ENCODE measurements at places on chromosomes 5 and 9.

GRCh38 chr9:38084556-38084880 is 15.5 kb upstream of the SHB start:
- DNase-seq = no peak

- no peak for DNase-seq
Measured at GRCh38 chr9:29437526-29437925, 1864.2 kb upstream of the C9orf72 start.

GRCh38 chr5:135367076-135367475 is 32.0 kb downstream of the MACROH2A1 start:
- DNase-seq = no peak

GRCh38 chr5:33828626-33829308 is 63.0 kb downstream of the ADAMTS12 start:
- no peak for DNase-seq

DNA sequence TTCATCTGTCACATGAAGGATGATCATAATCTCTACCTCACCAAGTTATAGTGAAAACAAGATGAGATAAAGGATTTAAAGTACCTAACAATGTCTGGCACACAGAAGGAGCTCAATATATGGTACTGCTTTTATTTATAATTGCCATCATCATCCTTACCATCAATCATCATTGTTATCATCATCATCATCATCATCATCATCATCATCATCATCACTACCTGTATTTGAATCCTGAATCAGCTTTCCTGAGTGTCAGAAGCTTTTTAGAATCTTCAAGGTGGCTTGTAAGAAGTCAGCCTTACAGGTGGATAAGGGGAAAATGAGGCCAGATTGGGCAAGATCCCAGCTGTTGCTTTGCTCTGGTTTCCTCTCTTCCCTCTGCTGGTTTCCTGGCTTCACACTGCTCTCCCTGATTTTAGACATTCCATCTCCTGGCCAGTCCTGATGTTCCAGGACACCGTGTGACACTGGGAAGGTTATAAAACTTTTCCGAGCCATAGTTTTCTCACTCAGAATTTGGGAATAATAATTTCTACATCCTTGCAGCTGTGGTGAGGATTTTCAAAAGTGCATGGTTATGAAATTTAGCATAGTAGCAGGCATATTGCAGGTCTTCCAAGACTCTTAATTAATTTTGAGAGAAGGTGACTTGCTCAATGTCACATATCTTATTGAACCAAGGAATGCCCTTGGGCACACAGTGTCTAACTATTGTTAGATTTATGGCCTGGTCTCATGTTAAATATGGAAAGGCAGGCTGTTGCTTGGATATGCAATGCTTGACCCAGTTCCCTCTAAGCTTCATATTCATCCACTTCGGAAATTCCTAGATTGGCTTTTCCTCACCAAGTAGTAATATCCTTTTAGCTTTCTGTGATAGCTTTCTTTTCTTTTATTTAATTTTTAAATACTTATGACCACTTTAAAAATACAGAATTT is 160.7 kb downstream of the TMEM38B start:
- no peak for DNase-seq

DNA sequence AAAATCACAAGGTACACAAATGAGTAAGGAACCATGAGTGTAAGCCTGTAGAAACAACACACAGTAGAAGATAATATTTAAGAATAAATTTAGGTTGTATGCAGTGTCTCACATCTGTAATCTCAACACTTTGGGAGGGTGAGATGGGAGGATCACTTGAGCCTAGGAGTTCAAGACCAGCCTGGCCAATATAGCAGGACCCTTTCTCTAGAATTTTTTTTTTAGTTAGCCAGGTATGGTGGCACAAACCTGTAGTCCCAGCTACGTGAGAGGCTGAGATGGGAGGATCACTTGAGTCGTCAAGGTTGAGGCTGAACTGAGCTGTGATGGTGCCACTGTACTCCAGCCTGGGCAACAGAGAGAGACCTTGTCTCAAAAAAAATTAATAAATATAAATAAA is 401.2 kb upstream of the RORB start:
- no peak for DNase-seq

DNA sequence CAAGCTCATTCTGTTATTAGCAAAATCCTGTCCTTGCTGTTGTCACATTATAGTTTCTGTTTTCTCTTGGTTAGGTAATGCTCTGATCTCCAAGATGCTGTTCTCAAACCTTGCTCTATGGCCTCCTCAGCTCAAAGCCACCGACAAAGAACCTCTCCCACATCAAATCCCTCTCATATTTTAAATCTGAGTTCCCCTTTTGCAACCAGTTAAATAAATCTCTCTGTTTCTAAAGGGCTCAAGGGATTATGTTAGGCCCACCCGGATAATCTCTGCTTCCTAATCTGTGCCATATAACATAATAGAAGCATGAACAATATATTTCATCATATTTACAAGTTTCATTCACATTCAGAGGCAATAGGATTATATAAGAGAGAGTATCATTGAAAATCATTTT is 286.0 kb downstream of the CYLC2 start:
- DNase-seq = no peak

GRCh38 chr9:95130484-95130883 is 187.0 kb downstream of the FANCC start:
- DNase-seq = no peak

- DNase-seq = no peak
Measured at GRCh38 chr9:131606896-131607567, 61.7 kb downstream of the PRRT1B start.

DNA sequence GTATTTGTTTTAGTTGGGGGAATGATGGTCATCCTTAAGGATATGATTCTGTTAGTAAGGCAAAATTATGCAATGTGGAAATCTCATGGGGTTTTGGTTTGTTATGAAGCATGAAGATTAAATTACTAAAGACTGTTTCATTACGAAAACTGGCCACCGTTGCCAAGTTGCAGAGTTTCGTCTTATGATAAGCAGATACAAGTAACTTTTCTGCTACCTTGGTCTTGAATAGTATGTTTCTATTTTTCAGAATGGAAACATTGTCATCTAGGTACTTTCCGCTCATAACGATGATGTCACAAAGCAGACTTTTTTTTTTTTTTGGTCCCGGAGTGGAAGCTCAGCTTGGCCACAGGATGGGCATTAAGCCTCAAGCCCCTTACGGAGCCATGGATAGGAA is 4.2 kb downstream of the CCNI2 start:
- no peak for DNase-seq

DNA sequence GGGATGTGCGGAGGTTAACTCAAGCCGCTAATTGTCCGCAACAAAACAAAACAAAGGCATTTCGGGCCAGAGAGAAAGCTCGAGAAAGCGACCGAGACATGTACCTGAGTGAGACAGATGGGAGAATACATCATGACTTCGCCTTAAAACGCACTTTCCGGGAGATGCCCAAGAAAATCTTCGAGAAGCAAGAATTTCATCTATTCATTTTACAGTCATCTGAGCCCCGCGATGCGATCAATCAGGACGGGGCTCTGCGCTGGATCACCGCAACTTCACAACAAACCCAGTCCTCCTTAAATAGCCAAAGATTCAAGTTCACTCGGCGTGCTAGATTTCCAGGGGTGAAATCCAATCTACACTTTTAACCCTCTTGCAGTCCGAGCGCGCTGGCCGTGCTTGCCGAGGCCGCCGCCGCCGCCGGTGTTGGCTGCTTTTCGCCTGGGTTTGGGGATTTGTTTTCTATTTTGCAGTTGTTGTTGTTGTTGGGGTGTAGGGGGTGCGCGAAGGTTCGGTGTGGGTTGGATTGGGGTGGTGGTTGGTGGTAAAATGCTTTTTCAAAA is 482 bp downstream of the NFIB start:
- no peak for DNase-seq

- no peak for DNase-seq
Measured at GRCh38 chr9:93669958-93670207, 93.5 kb downstream of the PHF2 start.

Measured in iPS DF 6.9 (cell line).